ENCODE measurements at places on chromosomes 4 and X.

GRCh38 chr4:166312166-166312565 lies 439.1 kb downstream of the TLL1 start:
- no peak for DNase-seq

- peak; percentile 57 for DNase-seq
Observed at GRCh38 chrX:3345281-3346191, 916 bp downstream of the MXRA5 start.

GRCh38 chr4:119587796-119588195 lies 40.8 kb downstream of the PDE5A start:
- DNase-seq, result no peak

GRCh38 chrX:65874765-65875164 lies 165.1 kb downstream of the VSIG4 start:
- no peak for DNase-seq

- no peak for DNase-seq
Observed at GRCh38 chr4:25536564-25537320, 118.9 kb upstream of the SLC34A2 start.

- no peak for DNase-seq
Observed at GRCh38 chrX:17741123-17741511, 3.8 kb downstream of the SCML1 start.

DNA sequence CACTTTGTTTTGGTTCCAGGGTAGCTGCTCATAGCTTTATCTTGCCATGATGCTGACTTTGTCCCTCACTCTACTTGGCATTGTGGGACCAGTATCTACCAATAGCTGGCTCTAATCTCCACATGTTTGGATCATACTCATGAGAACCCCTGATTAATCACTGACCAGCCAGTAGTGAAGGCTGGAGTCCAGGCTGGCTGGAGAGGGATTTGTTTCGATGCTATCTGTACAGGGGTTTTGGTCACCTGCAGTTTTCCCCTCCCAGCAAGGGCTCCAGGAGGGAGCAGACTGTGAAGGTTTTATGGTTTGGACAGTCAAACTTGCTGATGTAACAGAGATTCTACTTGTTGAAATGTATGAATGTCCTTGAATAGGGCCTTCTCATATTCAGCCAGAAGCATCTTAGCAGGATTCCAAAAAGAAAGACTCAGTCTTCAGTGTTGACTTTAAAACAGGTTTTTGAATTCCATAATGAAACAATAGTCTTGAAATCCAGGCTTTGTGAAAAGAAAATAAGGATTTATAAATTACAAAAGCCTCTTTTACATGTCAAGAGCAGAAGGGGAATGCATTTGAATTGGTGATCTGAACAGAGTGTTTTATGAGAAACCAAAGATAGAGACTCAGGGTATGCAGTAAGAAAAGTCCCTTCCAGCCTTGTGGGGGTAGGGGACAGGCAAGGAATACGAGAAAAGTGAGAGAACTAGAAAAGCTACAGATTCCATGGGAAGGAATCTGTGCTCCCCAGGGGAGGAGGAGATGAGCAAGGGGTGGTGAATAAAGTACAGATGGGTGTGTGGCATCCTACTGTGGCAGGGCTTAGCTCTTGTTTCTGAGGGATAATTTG lies 103.1 kb upstream of the SHISA3 start:
- no peak for DNase-seq
